NCI-H2081 (cell line): ENCODE measurements at places on chromosomes 11 and 22.

GRCh38 chr22:47352920-47353700, 590.7 kb downstream of the TBC1D22A start:
- DNase-seq: no peak

DNA sequence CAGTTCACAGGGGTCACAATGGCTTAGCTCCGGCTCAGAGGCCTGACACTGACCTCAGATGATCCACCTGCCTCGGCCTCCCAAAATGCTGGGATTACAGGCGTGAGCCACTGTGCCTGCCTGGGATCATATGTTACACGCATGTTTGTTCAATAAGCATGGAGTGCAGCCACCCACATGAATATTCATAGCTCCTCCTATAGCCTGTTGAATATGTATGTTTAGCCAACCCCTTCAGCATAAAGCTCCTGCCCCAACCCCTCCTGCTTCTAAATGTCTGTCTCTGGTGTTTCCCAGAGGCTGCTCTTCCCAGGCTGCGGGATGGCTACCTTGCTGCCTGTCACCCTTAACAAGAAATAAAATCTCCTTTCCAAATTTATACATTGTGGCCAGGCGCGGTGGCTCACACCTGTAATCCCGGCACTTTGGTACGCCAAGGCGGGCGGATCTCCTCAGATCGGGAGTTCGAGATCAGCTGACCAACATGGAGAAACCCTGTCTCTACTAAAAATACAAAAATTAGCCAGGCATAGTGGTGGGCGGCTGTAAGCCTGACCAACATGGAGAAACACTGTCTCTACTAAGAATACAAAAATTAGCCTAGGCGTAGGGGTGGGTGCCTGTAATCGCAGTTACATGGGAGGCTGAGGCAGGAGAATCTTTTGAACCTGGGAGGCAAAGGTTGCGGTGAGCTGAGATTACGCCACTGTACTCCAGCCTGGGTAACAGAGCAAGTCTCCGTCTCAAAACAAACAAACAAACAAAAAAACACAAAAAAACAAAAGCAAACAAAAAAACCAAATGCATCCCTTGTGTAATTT, 1.1 kb upstream of the APOBEC3F start:
- DNase-seq: no peak

DNA sequence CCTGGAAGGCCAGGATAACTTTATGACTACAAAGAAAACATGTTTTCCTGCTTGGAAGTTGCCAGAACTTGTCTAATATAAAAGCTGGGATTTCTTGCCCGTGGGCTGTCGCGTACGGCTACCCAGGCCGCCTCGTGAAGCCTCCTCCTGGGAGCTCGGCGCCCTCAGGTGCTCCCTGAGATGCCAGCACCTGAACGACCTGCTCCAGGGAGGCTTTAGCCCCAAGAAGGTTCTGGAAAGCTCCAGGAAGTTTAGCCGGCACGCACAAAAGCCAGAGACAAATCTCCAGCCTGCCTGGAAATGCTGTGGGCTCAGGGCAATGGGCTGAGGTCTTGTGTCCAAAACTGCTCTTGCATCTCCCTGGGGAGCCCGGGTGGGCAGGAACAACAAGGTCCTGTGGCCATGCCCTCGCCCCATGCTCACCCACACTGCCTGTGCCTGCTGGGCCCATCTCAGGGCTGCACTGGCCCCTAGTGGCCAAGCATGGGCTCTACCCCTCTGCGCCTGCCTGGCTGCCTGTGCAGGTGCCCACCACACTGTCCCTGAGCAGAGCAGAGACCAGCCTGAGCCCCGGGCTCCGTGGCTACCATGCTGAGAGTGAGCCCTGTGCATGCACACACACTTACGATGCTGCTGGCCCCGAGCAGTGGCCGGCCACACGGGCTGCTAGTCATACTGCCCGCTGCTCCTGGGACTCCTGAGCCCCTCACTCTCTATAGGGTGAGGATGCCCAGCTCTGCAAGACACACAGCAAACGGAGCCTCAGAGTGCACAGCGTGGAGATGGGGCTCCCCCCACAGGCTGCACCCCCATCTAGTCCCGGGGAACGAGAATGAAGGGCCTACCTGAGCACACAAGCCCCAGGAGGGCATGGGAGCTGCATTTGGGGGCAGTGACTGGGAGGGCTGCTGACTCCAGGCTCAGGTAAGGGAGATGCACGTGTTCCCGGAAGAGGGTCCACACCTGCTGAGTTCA, 4.9 kb upstream of the CELSR1 start:
- peak; percentile 40 for DNase-seq

- no peak for DNase-seq
Observed at GRCh38 chr11:75462117-75462653, 29.2 kb upstream of the KLHL35 start.

GRCh38 chr11:35146074-35146521, 7.1 kb downstream of the CD44 start:
- DNase-seq: no peak

GRCh38 chr11:92627615-92628256, 341.7 kb upstream of the MTNR1B start:
- no peak for DNase-seq

DNA sequence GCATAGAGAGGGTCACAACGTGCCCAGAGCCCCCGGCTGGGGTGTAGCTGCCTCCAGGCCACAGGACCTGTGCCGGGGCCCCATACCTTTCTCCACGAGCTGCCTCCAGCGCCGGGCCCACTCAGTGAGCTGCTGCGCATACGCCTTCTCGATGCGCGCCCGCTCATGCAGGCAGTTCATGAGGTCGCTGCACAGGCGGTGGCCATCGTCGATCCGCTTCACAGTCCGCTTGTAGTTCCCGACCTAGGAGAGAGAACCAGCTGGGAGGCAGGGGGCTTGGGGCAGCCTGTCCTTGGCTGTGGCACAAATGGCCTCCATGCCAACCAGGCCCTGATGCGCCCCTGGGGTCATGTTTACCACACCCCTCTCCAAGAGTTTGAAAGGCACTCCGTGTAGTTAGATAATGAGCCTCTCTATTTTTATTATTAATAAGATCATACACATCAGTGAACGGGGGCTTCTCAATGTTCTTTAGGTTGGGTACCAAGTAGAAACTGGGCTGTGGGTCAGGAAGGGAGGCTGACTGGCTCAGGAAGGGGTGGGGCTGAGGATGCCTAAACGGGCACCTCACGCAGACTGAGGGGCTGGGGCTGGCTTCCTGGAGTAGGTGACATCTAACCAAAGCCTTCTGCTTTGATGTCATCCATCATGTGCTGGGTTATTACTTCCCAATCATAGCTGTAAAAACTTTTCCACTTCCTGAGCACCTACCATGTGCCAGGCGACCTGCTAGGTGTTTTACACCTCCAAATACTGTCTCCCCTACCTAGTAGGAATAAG, 36.5 kb upstream of the ARFGAP3 start:
- DNase-seq: no peak

DNA sequence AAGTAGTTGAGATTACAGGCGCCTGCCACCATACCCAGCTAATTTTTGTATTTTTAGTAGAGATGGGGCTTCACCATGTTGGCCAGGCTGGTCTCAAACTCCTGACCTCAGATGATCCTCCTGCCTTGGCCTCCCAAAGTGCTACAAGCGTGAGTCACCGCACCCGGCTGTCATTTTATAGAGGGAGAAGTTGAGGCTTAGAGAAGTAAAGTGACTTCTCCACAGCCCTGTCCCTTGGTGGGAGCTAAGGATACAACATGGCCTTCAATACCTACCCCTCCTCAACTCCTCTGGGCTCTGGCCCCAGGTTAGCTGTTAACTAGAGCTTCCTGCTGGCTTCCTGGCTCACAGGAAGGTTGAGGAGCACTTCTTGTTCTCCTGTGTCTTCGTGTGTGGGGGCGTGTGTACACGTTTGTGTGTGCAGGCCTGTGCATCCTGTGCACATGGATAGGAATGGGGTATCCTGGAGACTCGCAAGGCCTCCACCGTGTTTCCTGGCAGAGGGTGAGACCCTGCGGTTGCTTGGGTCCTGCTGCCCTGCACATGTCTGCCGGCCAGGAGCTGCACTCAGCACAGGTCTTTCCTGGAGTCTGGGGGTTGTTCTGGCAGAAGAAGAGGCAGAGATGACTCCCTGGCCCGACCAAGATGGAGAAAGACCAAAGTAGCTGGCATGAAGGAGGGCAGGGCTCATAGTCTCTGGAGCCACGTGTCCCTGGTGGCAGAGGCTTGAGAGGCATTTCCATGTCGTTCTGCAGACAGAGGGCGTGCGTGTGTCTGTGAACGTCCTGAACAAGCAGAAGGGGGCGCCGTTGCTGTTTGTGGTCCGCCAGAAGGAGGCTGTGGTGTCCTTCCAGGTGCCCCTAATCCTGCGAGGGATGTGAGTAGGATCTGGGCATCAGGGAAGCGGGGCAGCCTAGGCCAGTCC, 2.4 kb downstream of the SIDT2 start:
- DNase-seq: peak; percentile 21

DNA sequence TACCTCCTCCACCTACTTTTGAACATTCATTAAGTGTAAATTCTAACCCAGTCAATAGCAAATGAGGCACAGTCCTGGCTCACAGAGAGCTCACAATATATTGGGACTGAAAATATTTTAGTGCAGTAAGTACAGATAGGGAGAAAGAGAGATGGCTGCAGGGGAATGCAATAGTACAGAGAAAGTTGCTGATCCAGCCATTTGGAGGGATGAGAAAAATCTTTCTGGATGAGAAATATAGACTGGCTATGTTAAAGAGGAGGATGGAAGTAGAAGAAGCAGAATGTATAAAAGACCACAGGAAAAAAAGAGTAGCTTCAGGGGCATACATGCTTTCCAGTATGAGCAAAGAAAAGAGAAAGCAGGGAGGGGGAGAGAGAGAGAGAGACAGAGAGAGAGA, 3.6 kb upstream of the OR52B6 start:
- DNase-seq: no peak

GRCh38 chr11:118396097-118396501, 5.3 kb upstream of the ATP5MG start:
- DNase-seq: no peak

DNA sequence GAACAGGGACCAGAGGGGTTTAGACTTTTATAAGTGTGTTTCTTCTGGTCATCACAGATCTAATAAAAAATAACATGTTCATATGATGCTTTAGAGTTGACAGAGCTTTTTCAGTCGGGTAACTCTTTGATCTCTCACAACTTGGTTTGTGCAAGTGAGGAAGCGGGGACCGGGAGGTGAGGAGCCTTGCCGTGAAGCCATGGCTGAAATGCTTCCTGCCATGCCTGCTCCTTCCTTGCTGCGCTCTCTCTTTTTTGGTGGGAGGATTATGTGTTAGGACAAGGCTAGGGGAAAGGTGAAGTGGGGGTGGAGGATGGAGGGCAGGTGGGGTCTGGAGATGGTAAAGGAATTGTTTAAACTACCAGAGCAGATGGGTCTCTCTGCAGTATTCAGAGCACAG, 23.8 kb downstream of the TEAD1 start:
- DNase-seq: no peak

- no peak for DNase-seq
Observed at GRCh38 chr11:73141031-73141308, 1.1 kb downstream of the FCHSD2 start.

GRCh38 chr22:44424867-44425693, 73.0 kb downstream of the RTL6 start:
- DNase-seq: no peak

- DNase-seq: no peak
Observed at GRCh38 chr11:84389696-84390095, 1103.5 kb upstream of the CCDC90B start.

GRCh38 chr11:57778318-57779037, 16.9 kb downstream of the CTNND1 start:
- peak; percentile 59 for DNase-seq

DNA sequence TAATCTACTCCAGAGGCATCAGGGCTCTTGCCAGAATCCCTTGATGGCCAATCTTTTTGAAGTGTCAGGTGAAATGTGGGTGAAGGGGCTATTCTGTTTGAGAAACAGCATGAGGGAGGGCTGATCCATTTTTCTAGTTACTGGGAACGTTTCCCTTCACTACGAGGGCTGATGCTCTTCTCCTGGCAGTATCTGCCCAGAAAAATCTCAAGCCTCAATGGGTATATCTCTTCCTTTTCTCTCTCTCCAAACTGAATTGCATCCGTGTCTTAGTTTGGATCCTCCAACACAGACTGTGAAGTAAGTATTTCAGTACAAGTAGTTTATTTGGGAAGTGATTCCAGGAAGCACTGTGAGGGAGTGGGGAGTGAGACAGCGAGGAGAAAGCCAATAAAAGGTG, 113.0 kb upstream of the NAV2 start:
- DNase-seq: no peak

DNA sequence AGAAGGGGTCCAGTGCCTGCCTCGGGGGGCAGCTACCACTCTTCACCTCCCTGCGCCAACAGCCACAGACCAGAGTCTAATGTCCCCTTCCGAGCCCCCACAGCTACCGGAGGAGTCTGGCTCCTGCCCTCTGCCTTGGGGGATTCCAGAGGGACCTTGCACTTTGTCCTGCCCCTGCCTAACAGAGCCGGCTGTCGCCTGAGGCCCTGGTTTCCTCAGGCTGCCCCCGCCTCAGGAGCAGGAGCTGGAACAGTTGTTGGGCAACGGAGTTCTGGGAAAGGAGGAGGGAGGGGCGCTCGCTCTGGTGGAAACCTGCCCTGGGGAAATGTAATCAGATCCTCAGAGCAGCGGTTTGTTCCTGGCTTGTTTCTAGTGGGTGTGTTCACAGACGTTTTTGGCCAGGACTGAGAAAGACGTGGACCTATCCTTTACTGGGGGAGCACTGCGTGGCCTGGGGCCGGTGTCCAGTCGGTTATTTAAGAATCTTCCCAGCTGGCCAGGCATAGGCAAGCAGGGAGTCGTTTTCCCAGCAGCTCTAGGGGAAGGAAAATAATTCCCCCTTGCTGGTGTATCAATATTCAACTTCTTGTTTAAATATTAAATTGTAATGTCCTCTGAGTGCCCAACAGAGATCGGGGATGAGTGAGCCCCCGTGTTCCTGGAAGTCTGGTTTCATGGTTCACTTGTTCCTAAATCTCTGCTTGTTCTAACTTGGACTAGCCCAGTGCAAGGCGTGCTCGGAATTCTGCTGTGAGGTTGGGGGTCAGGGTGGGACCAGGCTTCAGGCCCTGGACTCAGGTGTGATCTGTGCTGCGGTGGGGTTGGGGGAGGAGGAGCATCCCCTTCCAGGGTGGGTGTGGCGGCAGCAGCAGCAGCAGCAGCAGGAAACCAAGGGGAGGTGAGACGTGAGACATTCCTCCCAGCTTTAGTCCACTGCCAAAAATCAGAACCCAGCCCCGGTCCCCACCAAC, 32.1 kb downstream of the A4GALT start:
- peak; percentile 66 for DNase-seq

DNA sequence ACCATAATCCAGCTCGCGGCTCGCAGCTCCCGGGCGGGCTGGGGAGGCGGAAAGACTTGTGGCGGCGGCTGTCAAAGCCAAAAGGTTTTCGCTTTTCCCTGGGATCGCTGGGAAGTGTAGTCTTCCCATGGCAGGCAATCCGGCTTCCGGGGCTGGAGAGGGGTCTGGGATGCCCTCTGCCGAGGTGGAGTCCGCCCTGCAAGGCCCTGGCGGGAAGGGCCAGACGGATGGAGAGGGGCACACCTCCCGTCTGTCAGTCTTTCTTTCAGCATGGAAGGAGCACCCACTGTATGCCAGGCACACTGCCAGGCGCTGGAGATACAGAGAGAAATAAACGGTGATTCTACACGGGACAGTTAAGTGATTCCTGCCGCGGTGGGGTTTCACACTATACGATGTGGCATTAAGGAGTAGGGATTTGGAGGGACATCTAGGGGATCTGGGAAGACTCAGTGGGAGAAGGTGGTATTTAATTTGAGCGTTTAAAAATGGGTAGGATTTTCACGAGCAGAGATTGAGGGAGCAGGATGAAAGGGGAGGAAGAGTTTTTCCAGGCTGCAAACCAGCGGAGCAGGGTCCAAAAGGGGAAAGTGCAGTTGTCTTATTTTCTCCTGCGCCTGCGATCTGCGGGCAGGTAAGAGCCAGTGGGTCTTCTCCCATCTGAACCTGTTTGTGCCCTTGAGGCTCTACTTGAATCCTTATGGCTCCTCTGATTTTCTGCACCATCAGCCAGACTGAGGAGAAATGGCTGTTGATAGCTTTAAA, at the start of gene BACE1:
BACE1 (minus strand) TSS at position 60 of the 765 bp plus-strand sequence. CDS start 461 bp downstream, outside the sequence.
- DNase-seq: peak; percentile 90
